ENCODE measurements at places on chromosomes 1 and 21. TPM values are rescaled to one million over a fixed set of nuclear protein-coding genes. Genes with fewer than 3 reads are reported as not detected.

GRCh38 chr1:41399145-41399795 lies 38.0 kb downstream of the FOXO6 start:
- H3K36me3 ChIP-seq: no peaks in the 10 kb centered on the region
- DNase-seq: no peak
- H3K4me3 ChIP-seq: no peak overlapping the region

GRCh38 chr21:17658931-17659330 lies 46.2 kb upstream of the BTG3 start:
- no peaks in the 10 kb centered on the region for H3K4me1 ChIP-seq
- H3K4me3 ChIP-seq: no peak overlapping the region
- H3K27ac ChIP-seq: no peak overlapping the region
- no peaks in the 10 kb centered on the region for H3K36me3 ChIP-seq
- H3K27me3 ChIP-seq: peaks cover 16% of the 10 kb centered on the region
- no peak for DNase-seq

DNA sequence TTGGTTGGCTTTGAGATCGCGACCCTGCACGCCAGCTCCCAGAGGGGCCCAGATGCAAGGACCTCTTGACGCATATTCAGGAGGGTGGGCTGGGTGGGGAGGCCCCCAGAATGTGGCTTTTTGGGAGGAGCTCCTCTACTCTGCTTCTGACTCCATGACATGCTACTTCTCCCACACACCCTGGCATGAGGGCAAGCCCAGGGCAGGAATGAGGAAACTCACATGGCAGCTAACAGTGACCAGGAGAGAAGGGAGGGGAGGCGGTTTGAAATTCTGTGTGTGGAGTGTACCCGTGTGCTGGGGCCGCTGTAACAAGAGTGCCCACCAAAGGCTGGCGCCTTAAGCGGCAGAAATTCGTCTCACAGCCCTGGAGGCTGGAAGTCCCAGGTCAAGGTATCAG lies 61.3 kb upstream of the GPR153 start:
- H3K27me3 ChIP-seq: no peaks in the 10 kb centered on the region

DNA sequence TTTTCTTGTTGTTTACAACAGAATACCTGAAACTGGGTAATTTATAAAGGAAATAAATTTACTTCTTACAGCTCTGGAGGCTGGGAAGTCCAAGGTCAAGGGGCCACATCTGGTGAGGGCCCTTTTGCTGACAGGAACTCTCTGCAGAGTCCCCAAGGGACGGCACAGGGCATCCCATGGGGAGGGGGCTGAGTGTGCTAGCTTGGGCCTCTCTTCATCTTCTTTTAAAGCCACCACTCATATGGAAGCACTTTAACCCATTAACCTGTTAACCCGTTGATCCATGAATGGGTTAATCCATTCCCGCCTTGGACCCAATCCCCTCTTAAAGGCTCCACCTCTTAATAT lies 76.3 kb downstream of the OBSCN start:
- H3K27ac ChIP-seq: no peak overlapping the region
- H3K27me3 ChIP-seq: no peaks in the 10 kb centered on the region
- no peak overlapping the region for H3K4me3 ChIP-seq
- no peak for DNase-seq
- peaks cover 7% of the 10 kb centered on the region for H3K4me1 ChIP-seq

DNA sequence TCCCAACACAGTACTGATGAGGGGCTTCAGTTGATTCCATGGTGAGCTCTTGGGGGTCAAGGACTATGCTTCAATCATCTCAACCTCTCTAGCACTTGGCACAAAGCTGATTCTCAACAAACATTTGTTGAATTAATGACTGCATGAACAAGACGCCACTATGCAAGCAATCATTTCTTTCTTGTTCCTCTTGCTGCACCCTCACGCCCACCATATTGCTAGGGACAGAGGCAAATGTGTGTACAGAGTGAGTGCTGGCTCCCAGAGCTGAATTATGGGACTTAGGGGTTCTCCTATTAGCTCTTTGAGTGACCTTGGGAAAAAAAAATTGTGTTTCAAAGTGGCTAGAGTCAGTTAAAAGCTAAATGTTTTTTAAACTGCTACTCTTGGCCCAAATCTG lies 2.5 kb downstream of the ADAR start:
- H3K27ac ChIP-seq: peak overlapping the region; percentile 78
- DNase-seq: no peak
- H3K36me3 ChIP-seq: peaks cover 49% of the 10 kb centered on the region
- no peaks in the 10 kb centered on the region for H3K27me3 ChIP-seq
- peaks cover 81% of the 10 kb centered on the region for H3K4me1 ChIP-seq

DNA sequence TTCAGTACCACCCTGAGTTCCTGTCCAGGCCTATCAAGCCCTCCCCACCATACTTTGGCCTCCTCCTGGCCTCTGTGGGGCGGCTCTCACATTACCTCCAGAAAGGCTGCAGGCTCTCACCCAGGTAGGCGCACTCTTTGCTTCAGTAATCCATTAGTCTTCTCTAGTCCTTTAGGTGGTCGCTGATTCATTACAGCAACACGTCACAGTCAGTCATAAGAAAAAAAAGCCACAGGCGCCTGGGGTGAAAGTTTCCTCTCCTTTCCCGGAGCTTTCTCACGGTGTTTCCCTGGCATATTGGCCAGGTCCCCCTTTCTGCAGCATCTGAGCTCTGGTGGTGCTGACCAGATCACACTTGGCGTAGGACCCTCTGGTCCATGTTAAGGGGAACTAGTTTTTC lies 12.1 kb downstream of the SLFNL1 start:
- H3K27me3 ChIP-seq: no peaks in the 10 kb centered on the region
- no peak overlapping the region for H3K27ac ChIP-seq
- no peak overlapping the region for H3K4me3 ChIP-seq

GRCh38 chr1:174114788-174115448 lies 44.4 kb upstream of the RABGAP1L start:
- DNase-seq: peak; percentile 29
- H3K4me1 ChIP-seq: no peaks in the 10 kb centered on the region

GRCh38 chr1:164659621-164660411 lies 100.8 kb downstream of the PBX1 start:
- H3K27ac ChIP-seq: peak overlapping the region; percentile 27
- H3K4me1 ChIP-seq: peaks cover 8% of the 10 kb centered on the region
- DNase-seq: no peak
- no peaks in the 10 kb centered on the region for H3K27me3 ChIP-seq

- H3K4me3 ChIP-seq: peak within 1 kb of the TSS; percentile 88
- peak within 1 kb of the TSS; percentile 38 for H3K27ac ChIP-seq
- DNase-seq: no peak
- H3K36me3 ChIP-seq: no peaks in the 10 kb centered on the region
These were observed at the start of gene ARHGEF11 for GRCh38 chr1:157045250-157046218. Gene ARHGEF11 (minus strand): TSS chr1:157045742. CDS start chr1:157044330, 1,412 bp downstream.

DNA sequence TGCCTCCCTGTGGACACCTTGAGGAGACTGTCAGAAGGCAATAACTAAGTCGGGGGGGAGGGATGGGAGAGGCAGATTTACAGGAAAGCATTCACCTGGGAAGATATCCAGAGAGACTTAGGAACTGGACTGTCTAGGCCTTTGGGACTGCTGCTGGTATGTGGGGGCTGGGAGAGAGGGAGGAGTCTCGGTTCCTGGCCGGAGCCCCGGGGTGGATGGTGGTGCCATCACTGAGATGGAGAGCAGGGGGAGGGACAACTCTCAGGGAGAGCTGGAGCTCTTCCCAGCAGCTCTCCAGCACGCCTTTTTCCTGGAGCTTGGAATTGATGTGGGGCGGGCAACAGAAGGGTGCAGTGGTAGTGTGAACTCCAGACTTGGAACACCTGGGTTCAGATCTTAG lies 22.1 kb downstream of the PTPRF start:
- no peak overlapping the region for H3K27ac ChIP-seq
- H3K36me3 ChIP-seq: no peaks in the 10 kb centered on the region
- H3K4me3 ChIP-seq: no peak overlapping the region
- H3K4me1 ChIP-seq: peaks cover 12% of the 10 kb centered on the region
- H3K27me3 ChIP-seq: peaks cover 12% of the 10 kb centered on the region
- DNase-seq: no peak

GRCh38 chr1:3012456-3013291 lies 8.6 kb upstream of the ACTRT2 start:
- H3K4me1 ChIP-seq: peaks cover 6% of the 10 kb centered on the region
- H3K36me3 ChIP-seq: no peaks in the 10 kb centered on the region
- peak; percentile 33 for DNase-seq
- peaks cover 23% of the 10 kb centered on the region for H3K27me3 ChIP-seq

GRCh38 chr1:206461602-206462455 lies 8.4 kb upstream of the IKBKE start:
- H3K4me3 ChIP-seq: no peak overlapping the region
- peaks cover 41% of the 10 kb centered on the region for H3K4me1 ChIP-seq
- H3K27me3 ChIP-seq: no peaks in the 10 kb centered on the region
- H3K36me3 ChIP-seq: no peaks in the 10 kb centered on the region

DNA sequence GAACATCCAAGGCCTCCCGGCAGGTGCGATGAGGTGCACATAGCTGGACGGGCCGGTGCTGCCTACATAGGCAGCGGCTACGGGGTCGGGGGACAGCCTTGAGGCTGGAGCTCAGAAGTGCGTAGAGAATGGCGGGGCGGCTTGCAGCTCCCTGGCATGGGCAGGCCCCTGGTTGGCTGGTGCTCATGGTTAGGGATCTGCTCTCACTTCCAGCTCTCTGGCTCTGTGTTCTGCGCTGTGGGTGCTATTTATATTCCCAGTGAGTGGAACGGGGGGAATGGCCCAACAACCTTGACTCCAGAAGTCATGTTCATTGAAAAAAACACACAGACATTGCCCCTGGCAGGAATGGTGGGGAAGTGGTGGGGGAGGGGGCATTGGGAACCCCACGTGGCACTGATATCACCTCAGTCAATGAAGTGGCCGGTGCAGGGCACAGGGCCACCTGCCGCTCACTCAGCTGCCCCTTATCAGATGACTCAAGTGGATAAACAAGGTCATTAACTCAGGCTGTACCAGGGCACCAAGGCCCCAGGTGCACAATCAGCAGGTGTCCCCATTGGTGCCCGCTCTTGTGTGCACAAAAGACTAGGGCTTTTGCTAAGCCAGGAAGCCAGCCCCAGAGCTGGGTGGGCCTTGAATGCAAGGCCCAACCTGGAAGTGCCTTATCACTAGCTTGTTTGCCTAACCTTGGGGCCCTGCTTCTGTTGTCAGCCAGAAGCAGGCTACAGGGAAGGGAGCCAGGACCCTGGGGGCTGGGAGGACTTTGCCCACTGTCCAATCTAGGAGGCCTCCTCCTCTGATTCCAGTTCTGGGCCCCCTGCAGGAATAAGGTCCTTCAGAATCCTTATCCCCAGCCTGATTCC lies at the start of gene NR0B2:
Gene NR0B2 (minus strand): TSS at position 222 of the 866 bp plus-strand sequence. CDS start 35 bp downstream, at position 187.
- H3K4me3 ChIP-seq: no peak within 1 kb of the TSS
- no peak within 1 kb of the TSS for H3K27ac ChIP-seq
- H3K36me3 ChIP-seq: no peaks in the 10 kb centered on the region
- DNase-seq: no peak
- peaks cover 2% of the 10 kb centered on the region for H3K27me3 ChIP-seq

- H3K27ac ChIP-seq: peak overlapping the region; percentile 99
- H3K4me1 ChIP-seq: peaks cover 65% of the 10 kb centered on the region
- peak overlapping the region; percentile 95 for H3K4me3 ChIP-seq
- no peak for DNase-seq
These were observed 1.6 kb downstream of the UBASH3A start for GRCh38 chr21:42405064-42406013.

DNA sequence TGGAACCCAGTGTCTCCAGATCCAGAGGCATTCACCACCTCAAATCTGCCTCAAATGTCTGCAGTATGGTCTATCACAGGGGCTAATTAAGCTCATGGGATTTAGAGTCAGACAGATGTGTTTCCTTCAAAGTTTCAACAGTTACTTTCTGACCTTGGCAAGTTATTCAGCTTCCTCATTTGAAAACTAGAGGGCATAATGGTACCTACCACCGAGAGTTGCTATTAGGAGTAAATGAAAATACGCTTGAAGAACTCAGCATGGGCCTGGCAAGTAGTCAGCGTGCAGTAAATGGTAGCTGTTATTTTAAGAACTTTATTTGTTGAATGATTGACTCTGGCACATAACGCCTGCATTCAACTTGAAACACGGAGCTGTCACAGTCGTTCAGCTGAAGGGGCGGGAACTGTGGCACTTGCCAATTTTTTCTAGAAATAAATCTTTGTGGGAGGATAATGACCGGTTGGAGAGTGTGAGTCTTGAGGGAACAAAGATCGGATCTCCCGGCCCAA lies 1.2 kb upstream of the CAP1 start:
- no peaks in the 10 kb centered on the region for H3K27me3 ChIP-seq
- H3K36me3 ChIP-seq: peaks cover 28% of the 10 kb centered on the region
- H3K4me1 ChIP-seq: peaks cover 71% of the 10 kb centered on the region
- peak overlapping the region; percentile 78 for H3K27ac ChIP-seq
- peak overlapping the region; percentile 98 for H3K4me3 ChIP-seq

DNA sequence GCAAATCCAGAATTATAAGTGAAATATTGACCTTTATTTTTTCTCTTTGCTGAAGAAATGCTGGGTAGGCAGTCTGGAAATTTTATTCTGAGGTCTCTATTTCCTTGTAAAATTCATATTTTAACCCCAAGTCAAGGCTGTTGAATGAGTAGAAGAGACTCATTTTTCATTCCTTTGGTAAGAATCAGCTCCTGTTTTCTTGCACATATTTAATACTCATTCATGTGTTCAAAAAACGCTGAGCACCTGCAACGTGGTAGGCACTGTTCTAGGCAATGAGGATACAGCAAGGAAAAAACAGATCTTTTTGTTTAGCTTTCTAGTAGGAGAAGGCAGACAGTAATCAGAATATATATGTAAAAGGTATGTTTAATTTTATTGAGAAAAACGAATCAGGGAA lies 1.5 kb downstream of the PRKAA2 start:
- H3K27me3 ChIP-seq: peaks cover 55% of the 10 kb centered on the region
- peaks cover 4% of the 10 kb centered on the region for H3K4me1 ChIP-seq
- DNase-seq: no peak
- peaks cover 11% of the 10 kb centered on the region for H3K36me3 ChIP-seq

DNA sequence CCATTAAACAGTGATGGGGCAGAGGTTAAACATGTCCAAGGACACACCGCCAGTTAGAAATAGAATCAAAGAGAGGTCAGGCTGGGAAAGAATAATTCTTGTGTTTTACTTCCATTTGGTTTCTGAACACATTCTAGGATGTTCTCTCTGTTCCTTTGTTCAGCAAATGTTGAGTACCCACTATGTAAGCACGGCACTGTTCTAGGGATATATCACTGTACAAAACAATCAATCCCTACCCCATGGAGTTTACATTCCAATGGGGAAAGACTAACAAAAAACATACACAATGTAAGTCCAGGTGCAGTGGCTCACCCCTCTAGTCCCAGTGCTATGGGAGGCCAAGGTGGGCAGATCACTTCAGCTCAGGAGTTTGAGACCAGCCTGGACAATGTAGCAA lies 6.2 kb downstream of the MYOCOS start:
- no peak overlapping the region for H3K27ac ChIP-seq
- no peaks in the 10 kb centered on the region for H3K36me3 ChIP-seq

GRCh38 chr1:65255656-65256050 lies 53.7 kb upstream of the DNAJC6 start:
- peak overlapping the region; percentile 6 for H3K4me3 ChIP-seq
- H3K27ac ChIP-seq: peak overlapping the region; percentile 83
- no peak for DNase-seq
- no peaks in the 10 kb centered on the region for H3K36me3 ChIP-seq

CFHR2 gene
- not detected for total RNA-seq

FOXD2 gene
- 0.27 TPM for total RNA-seq

SPAG17 gene
- total RNA-seq: not detected

TEX35 gene
- total RNA-seq: not detected

LINGO4 gene
- total RNA-seq: not detected

SYT2 gene
- total RNA-seq: not detected

SHISA4 gene
- total RNA-seq: 0.96 TPM

AIRE gene
- not detected for total RNA-seq

SMIM1 gene
- total RNA-seq: 5.7 TPM

PADI3 gene
- not detected for total RNA-seq

DYRK3 gene
- total RNA-seq: 0.22 TPM

TMOD4 gene
- total RNA-seq: 4.6 TPM

TSEN15 gene
- 46.1 TPM for total RNA-seq

FALEC gene
- 1.9 TPM for total RNA-seq

CRP gene
- not detected for total RNA-seq

Data from naive thymus-derived CD8-positive, alpha-beta T cell (primary cell).